ENCODE measurements at places on chromosomes 3 and 15.

DNA sequence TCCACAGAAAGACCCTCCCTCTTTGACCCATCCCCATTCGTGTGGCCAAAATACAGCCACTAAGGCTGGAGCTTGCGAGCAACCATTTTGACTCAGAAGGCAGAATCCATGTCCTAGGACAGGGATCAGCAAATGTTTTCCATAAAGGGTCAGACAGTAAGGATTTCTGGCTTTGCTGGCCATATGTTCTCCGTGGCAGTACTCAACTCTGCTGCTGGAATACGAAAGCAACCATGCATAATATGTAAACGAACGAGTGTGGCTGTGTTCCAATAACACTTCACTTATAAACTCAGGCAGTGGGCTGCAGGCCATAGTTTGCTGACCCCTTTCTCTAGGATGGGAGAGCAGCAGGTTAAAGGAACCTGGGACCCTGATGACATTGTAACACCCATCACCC is 77.6 kb upstream of the WNT5A start:
- DNase-seq = no peak

DNA sequence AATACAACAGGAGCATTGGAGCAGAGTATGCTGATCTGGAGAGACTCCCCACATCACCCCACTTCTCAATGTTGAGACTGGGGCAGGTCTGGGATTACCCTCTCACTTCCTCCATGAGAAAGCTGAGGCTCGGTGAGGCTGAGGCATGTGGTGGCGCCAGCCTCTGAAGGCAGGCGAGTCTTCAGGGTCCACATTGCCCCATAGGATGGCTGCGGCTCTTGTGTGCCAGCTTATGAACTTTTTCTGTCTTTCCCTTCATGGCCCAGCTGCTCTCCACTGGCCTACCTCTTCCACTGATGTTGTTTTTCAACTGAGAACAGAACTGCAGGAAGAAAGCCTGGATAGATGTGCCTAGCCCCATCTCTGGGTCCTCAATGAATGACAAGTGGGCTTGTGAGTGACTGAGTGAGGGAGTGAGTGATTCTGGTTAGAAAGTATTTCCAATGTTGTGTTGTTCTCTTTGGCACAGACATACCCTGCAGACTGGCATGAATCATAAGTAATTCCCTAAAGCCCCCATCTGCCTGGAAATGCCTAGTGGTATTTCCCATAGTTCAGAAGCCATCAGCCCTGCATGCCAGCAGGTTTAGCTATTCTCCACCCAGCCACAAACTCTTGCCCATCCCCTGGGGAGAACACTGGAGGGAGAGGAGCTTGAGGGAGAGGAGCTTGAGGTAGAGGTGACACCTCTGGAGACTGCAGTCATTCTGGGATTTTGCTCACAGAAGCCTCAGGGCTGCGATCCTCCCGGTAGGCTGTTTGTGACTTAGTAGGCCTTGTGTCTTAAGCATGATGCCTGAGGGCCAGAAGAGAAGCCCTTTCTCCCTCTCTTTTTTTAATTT is 56.9 kb downstream of the AMOTL2 start:
- no peak for DNase-seq

- no peak for DNase-seq
Measured at GRCh38 chr3:11653298-11654055, 9.8 kb upstream of the VGLL4 start.

DNA sequence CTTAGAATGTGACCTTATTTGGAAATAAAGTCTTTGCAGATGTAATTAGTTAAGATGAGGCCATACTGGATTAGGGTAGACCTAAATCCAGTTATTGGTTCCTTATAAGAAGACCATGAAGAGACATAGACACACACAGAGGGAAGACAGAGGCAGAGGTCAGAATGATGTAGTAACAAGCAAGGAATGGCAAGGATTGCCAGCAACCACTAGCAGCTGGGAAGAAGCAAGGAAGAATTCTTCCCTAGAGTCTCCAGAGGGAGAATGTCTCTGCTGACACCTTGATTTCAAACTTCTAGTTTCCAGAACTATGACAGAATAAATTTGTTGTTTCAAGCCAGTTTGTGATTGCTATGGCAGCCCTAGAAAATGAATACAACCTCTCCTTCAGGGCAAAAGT is 116.7 kb downstream of the WDR76 start:
- DNase-seq = no peak

- no peak for DNase-seq
Measured at GRCh38 chr3:153173758-153174516, 11.9 kb downstream of the RAP2B start.

DNA sequence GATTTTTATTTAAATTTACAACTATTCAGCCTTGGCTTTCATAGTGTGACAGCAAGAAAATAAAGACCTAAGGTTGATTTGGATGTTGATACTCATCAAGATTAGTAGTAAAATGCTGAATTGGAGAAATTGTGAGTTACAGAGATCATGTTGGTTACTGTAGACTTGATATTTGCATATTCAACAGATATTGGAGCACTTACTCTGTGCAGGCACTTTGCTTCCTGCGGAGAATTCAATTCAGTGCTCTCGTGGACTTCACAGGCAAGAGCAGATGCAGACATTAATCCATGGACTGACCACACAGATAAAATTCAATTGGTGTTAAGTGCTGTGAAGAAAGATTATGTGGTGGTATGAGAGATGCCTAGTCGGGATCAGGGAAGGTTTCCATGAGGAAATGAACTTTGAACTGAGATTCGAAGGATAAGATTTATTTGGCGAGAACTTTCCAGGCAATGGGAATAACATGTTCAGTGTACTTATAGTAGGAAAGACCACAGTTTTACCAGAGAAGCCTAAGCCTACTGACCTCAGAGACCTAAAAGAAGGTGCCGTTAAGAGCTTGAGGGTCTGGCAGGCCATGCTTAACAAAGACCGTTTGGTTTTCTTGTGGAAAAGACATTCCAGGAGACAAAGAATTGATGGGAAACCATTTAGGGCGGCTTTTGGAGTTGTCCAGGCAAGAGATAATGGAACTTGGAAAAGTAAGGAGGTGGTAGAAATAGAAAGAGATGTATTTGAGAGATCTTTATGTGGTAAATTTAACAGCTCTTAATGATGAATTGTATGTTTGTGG is 4.3 kb downstream of the SELENOT start:
- DNase-seq = no peak

DNA sequence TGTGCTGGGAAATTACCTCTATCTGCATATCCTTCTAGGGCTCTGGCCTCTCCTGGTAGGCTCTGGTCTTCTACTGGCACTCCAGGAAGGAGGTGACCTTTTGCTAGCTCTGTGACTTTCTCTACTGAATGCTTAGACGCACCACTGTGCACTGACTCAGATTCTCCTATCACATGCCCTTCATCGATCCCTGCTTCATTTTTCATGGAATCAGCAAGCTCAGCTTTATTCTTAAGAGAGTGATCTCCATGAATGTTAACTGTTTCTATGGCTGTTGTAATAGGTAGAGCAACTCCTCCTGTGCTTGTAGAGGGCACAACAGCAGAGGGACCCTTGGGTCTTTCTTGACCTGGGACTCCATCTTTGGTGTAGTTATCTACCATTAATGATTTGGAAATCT is 106.6 kb downstream of the MAP4 start:
- DNase-seq = no peak

DNA sequence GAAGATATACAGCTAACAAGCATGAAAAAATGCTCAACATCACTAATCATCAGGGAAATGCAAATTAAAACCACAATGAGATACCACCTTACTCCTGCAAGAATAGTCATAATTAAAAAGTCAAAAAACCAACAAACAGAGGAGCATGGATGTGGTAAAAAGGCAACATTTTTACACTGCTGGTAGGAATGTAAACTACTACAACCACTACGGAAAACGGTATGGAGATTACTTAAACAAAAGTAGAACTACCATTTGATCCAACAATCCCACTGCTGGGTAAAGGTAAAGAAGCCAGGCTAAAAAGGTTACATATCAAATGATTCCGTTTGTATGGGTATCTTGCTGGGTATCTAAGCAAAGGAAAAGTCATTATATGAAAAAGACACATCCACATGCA is 53.8 kb downstream of the STAG1 start:
- DNase-seq = no peak

DNA sequence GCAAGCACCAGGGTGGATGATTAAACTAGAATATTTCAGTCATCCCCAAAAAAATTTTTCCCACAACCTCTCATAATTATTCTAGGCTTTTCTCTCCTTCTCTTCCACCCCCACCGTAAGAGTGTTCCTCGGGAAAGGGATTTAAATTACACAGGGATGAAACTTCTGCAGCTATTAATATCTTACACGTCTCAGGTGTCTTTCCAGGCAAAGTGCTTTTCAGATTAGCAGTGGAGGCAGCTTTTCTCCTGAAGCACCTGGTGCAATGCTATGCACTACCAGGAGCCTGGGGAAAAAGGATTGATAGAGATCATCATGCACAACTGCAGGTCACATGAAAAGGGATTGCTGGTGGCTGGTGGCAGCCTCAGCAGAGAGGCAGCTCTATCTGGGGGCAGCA is 250.4 kb downstream of the NTRK3 start:
- no peak for DNase-seq

DNA sequence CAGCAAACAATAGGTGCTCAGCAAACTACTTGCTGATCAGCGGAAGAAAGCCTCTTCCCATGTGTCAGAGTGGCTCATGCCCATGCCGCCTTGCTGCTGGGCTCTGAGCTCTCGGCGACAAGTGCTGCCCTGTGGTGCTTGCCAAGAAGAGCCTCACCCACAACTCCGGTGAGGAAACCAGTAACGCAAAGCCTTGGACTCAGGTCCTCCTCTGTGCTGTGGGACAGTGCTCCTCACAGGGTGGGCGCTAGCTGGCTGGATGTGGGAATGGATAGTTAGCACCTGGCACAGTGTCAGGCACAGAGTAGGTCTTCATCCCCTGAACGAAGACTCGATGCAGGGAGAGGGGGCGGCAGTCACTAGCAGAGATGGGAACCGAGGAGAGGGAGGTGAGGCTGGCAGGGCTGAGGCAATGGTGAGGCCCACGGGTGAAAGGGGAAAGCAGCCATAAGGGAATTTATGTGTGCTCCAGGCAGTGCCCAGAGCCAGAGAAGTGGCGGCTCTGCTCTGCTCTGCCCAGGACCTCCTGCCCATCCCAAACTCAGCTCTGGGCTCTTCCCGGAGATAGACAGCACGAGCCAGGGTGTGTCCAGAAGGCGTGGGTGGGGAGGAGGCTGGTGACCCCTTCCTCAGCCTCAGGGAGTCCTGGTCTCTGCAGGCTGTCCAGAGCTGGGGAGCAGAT is 55.7 kb downstream of the IQSEC1 start:
- DNase-seq = no peak

DNA sequence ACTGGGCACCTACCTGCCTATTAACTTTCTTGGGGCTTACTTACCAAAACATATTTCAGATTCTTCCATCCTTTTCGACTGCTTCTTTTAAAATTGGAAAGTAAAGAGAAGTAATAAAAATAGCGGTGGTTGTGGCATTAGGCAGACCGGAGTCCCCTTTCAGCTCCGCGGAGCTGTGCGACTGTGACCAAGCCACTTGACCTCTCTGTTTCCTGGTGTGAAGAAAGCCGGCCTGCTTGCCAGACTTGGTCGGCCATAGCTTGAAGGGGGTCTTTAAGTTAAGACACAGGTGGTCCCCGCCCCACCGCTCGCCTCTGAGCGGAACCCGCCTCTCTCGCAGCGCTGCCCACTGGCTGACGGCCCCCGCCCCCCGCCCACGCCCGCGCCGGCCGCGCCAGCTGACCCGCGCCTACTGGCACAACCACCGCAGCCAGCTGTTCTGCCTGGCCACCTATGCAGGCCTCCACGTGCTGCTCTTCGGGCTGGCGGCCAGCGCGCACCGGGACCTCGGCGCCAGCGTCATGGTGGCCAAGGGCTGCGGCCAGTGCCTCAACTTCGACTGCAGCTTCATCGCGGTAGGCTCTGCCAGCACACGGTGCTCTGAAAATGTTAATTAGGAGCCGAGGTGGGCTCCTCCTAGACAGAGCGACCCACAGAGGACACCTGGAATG is 18.3 kb downstream of the NOX5 start:
- DNase-seq = no peak

GRCh38 chr3:58657571-58658141 is 8.9 kb downstream of the FAM3D start:
- no peak for DNase-seq

- no peak for DNase-seq
Measured at GRCh38 chr15:83993591-83993990, 242.0 kb upstream of the GOLGA6L4 start.

- DNase-seq = no peak
Measured at GRCh38 chr15:30008156-30008555, 74.6 kb upstream of the GOLGA8J start.

GRCh38 chr3:63478990-63479660 is 173.3 kb upstream of the SNTN start:
- DNase-seq = no peak

DNA sequence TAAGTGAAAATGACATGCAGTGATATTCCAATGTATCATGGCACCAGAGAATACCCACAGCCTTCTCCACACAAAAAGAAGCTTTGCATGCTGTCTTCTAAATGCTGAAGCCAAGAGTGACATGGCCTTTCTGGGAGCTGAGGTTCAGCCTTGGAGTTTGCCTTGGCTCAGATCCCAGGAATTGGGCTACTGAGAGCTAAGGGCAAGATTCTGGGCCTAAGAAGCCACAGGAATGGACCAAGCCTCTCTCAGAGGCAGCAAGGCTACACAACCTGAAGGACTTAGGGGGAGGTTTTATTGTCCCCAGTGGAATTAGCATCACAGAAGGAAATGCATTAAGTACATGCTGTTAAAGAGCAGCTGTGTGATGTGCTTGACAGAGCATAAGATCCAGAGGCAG is 1078.5 kb downstream of the TUSC7 start:
- no peak for DNase-seq

DNA sequence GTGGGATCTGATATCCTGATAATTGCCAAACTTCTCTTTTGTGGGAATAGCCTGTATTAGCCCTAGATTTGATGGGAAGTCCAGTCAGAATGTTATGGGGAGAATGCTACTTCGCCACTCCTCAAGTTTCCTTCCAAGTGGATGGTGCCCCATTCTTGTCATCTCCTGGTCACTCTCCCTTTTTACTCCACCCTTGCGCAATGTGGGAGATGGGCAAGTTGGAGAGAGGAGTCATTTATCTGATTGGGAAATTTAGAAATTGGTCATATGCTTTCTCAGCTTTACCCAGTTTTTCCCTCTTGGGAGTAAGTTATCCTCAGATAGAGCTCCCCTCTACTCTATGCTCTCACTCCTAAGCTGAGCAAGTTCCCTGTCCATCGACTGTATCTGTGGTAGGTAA is 14.4 kb downstream of the FANCD2OS start:
- DNase-seq = no peak

DNA sequence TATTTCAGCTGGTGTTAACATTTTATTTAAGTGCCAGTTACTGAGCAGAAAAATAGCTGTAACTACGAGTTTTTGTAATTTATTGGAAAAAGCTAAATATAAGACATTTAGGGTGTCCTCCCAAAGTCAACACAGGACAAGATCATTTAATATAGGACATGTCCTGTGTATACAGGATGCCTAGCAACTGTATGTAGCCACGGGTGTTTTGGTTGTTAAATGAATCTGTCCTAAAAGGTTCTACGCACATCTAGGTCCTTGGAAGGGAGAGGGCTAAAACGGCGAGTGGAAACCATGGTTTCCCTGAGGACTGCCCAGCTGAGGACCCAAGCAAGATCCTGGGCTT is 565 bp upstream of the ZNF621 start:
- DNase-seq = no peak
